Activated T-cell treated with anti-CD3 and anti-CD28 coated beads for 24 hours (primary cell): ENCODE measurements at places on chromosomes 1 and 21.

DNA sequence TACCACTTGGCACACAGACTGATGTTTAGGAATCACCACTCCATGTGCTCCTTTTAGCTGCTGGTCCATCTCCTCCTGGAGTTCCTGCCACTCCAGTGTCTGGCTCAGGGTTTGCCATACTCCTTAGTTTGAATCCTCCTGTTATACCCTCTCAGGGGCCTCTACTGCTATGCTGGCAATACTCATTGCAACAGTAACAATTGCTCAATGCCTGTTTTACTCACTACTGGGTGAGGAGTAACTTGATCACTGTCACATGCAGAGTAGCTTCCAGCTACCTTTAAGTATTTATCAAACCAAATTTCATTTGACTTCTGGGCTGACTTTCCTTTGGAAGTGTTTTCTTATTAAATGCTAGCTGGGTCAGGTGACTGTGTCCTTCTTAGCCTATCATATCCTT is 107.2 kb upstream of the WLS start:
- no peak for DNase-seq

DNA sequence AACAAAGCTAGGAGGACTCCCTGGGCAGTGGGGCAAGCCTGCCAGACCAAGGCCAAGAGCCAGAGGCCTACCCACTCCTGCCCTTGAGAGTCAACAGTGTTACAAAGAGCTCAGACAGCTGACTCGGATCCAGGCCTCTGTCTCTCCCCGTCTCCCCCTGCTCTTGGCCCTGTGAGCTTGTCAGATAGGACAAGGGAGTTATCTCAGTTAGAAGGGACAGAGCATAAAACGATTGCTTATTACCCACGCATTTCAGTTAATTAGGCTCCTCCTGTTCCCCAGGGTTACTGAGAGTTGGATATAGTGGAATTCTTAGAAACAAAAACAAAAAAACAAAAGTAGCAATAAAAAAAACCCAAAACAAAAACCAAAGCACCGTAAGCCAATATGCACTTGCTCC is 1.3 kb downstream of the SLC41A1 start:
- DNase-seq = no peak

DNA sequence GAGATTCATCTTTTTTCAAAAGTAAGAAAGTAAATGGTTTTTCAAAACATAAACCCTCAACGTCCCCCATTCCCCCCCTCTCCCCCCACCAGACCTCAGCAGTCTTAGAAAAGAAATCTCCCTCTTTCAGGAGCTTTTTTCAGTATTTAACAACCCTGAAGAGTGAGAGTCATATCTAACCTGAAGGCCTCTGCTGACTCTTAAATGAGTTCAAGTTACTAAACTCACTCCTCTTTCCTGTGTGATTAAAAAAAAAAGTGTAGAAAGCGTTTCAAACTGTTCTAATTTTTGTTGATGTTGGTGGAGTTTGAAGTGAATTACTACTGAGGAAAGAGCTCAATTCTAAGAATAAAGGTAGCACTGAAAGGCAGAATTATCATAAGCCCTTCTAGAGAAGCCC is 93.7 kb downstream of the VAV3 start:
- no peak for DNase-seq

- no peak for DNase-seq
These were observed 3.6 kb upstream of the ZNF697 start for GRCh38 chr1:119651641-119652040.

DNA sequence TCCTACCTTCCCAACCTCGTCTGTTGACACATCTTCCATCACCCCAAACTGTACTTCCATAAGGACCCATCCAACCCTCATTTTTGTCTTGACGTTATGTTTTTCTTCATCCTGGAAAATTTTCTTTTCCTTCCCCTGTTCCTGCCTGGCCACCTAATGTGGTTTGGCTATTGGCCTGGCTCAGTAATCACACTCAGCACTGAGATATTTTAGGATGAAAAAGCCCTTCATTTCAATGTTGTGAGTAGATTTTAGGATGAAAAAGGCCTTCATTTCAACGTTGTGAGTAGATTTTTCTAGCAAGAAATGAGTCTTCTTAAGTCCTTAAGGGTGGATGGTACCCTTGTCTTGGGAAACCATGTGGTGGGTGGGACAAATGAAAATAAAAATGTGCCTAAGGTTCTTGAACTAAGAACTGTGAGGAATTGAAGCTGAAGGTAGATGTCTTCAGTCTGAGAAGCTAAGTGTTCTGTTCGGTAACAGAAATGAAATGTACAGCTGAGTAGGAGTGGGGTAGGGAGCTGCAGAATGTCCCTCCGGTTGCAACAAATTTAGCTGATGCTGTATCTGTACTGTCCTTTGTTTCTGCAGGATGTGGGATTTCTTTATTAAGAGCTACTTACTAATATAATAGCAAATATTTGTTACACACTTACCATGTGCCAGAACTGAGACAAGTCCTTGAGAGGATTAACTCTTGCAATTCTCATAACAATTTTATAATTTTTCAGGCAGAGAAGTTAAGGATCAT is 36.1 kb downstream of the DNTTIP2 start:
- no peak for DNase-seq

- DNase-seq = no peak
These were observed 7.9 kb upstream of the CLDN14 start for GRCh38 chr21:36487641-36488307.

GRCh38 chr1:206742719-206743383 is 27.7 kb upstream of the IL19 start:
- no peak for DNase-seq

GRCh38 chr1:47491341-47491753 is 53.5 kb downstream of the FOXD2 start:
- DNase-seq = no peak

DNA sequence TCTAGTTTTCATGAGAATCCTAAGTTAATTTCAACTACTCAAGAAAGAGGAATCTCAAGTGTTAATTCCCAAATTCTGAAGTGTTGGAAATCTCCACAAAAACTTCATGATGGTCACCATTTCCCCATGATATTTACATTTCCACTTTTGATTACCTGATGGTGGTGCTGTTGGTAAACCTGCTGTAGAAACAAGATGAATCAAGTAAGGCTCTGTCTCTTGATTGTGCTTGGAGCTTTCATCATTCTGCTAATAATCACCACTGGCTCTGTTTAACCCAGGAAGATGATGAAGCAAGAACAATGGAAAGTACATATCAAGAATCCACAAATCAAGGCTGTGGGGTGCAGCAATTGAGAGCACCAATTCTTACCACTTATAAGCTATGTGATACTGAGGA is 77.8 kb downstream of the C4BPA start:
- no peak for DNase-seq

GRCh38 chr1:85683292-85684025 is 24.8 kb downstream of the ZNHIT6 start:
- DNase-seq = no peak

DNA sequence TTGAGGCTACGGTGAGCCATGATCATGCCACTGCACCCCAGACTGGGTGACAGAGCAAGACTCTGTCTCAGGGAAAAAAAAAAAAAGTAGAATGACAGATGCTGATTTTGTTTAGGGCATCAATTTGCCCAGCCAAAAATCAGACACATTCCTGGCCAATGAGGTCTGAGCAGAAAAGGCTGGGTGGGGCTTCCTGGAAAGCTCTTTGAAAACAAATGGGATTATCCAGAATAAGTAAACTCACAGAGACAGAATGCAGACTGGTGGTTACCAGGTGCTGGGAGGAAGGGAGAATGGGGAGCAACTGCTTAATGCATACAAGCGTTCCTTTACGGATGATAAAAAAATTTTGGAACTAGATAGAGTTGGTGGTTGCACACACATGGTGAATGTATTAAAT is 10.1 kb upstream of the CITED4 start:
- no peak for DNase-seq

DNA sequence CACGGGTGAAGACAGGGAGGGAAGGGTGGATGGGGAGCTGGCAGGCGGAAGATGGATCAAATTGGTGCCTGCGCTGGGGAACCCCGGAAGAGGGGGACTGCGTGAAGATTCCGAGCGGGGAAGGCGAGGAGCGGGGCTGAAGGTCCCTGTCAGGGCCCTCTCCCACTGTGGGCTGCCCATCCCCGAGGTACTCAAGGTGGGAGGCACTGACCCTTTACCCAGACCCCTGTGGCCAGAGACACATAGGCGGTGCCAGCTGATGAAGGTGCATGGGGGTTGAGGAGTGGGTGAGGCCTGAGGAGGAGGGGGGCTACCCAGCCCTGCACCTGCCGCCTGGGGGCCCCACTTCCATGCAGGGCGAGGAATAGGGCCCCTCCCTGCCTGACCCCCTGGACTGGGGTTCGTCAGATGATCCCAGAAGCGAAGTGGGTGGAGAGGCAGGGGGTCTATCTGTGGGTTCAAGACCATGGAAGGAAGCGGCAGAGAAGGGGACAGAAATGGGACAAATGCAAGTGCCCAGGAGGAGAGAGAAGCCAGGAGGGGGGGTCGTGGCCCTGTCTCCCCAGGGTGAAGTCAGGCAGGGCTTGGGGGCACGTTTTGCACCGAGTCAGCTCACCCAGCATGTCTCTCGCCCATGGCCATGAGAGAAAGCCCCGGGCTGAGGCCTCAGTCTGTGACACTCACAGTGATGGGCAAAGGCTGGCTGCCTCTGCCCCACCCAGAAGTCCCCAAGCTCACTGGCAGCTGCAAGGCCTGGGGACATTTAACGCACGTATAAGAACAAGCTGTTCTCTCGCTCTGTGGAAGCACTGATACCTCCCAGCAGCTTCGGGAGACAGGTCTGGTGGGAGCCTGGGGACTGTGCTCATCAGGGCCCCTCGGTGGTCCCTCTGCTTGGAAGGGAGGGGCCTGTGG is 7.0 kb upstream of the MMEL1 start:
- DNase-seq = no peak

GRCh38 chr1:117674521-117675400 is 68.9 kb downstream of the TENT5C start:
- no peak for DNase-seq

GRCh38 chr1:27632387-27633297 is 2.3 kb downstream of the FGR start:
- DNase-seq = peak; percentile 46

GRCh38 chr1:28045777-28046176 is 42.6 kb downstream of the EYA3 start:
- DNase-seq = no peak

DNA sequence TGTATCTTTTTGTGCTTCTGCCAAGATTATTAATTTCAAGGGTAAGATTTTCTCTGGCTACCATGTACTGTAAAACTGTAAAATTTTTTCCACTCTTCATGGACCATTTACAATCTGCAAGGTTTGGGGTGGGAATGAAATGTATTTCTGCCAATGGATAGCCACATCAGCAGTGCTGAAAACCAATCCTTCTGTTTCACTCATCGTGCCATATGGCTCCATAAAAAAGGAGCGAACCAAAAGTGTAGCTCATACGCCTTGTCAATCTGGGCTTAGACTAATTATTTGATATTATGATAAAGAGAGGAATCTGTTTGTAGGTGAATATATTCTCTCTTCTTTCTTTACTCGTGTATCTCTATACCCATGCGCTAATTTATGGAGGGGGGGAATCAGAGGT is 3.0 kb upstream of the SLC44A5 start:
- no peak for DNase-seq

GRCh38 chr1:6497215-6497866 is 5.9 kb upstream of the PLEKHG5 start:
- DNase-seq = peak; percentile 32

GRCh38 chr1:244552336-244552735 is 91.3 kb downstream of the CATSPERE start:
- no peak for DNase-seq

DNA sequence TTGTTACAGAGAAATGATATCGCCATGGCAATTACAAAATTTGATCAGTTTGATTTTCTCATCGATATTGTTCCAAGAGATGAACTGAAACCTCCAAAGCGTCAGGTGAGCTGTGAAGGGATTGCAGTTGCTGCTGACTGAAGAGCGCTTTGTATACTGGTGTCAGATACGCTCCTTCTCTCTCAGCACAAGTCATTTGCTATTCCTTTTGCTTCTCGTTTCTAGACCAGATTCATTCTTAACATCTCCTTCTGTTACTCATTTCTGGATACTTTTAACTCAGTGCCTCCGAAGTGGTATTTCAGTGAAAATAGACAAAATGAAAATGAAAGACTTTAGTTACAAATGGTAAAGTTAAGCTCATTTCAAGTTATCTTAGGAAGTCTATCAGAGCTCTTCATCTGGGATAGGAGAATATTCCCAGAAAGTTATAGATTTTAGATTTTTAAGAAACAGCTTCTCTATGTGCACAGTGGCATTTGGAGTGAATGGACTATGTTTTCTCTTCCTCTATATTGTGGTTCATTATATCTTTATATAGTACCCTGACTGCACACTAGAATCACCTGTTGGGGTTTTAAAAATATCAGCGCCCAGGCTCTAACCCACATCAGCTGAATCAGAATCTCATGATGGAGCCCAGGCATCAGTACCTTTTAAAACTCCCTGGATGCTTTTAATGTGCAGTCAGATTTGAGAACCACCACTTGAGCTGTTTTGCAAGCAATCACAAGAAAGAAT is 30.3 kb upstream of the KCNQ4 start:
- no peak for DNase-seq

DNA sequence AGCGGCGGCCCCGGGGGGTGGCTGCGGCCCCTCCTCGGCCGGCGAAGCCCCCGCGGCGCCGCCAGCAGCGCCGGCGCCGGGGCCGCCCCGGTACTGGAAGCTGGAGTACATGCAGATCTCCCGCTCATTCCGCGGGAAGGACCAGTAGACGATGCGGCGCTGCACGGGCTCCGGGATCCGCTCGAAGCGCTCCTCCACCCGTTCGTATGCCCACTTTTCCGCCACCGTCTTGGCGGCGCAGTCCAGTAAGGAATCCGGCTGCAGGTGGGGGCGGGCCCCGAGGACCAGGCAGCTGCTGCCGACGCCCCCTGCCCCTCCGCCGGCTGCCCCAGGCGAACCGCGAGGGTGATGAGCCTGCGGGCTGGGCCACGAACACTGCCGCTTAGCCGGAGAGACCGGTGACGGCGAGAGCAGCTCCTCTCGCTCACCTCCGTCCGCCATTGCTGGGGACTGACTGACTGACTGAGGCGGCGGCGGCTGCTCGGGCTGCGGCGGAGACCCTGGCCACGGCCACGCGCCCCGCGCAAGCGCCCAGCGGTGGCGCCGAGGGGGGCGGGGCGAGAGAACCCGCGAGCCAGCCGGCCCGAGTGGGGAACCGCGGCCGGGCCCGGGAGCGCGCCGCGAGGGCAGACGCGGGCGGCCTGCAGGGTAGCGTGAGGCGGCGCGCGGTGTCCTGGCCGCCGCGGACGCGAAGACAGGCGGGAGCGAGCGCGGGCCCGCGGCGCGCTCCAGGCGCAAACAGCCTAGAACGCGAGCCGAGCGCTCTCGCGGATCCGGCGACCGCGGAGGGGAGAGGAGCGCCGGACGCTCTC is at the start of gene ZSWIM5:
TSS of gene ZSWIM5 (minus strand) at position 696 of the 812 bp plus-strand sequence. CDS start at position 441, 255 bp downstream.
- DNase-seq = peak; percentile 36

DNA sequence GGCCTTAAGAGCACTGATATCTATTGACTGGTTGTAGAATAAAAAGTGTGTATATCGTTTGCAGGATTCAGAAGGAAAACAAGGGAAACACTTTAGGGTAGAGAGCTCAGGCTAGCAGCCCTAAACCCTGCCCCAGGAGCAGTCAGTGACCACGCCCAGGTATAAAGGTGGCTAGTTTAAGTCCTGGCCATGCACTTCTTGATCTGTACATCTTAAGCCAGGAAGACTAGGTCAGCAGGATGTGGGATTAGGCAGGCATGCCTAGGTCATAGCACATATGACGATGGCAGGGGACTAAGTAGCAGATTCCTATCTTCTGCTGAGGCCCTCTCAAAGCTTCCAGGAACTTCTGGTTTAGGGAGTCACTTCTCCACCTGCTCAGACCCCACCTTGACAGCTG is 158.0 kb upstream of the CD34 start:
- DNase-seq = no peak
